Keratinocyte (primary cell): ENCODE measurements at places on chromosomes 5 and 9.

DNA sequence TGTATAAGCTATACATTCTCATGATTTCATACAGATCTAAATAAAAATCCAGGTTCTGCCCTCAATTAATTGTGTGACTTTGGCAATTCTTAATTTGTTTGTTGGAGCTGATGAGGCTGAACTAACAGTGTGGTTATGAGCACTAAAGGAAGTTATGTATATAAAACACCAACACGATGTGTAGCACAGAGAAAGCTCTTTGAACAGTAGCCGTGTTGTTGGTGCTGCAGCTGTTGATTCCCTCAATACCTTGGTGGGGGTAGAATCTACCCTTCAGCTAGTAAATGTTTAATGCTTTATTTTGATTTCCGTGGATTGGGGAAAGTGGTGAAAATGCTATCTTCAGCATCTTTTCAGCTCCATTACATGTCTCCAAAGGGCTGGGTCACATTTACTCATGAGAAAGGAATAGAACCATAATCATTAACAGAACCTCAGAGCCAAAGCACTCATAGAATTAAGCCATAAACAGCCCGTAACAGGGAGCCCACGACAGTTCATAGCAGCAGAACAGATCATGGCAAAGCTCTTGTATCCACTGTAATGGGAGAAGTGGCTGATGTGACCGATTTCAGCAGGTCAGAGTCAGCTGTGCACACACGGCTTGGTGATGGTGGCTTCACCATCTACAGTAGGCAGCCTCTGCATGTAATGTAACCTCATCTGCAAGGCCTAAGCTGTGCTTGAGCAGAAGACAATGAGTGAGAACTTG lies 332.7 kb downstream of the DIRAS2 start:
- DNase-seq: no peak

DNA sequence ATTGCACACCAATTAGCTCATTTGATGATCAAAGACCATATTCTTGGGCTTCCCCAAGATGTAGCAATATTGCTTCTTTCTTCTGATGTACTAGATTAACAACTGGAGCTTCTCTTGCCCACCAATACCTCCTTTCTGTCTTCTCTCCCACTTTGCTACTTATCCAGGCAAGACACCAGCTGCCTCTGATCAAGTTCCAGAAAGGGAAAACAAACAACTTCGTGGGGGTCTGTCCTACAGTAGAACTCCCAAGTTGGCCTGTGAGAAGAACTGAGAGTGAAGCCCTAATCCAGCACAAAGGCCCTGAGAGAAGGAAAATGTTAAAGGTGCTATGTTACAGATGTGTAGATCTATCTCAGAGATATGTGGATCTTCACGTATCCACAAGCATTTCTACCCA lies 44.9 kb downstream of the ADAMTS12 start:
- no peak for DNase-seq

GRCh38 chr5:62127098-62127736 lies 178.8 kb upstream of the KIF2A start:
- no peak for DNase-seq

DNA sequence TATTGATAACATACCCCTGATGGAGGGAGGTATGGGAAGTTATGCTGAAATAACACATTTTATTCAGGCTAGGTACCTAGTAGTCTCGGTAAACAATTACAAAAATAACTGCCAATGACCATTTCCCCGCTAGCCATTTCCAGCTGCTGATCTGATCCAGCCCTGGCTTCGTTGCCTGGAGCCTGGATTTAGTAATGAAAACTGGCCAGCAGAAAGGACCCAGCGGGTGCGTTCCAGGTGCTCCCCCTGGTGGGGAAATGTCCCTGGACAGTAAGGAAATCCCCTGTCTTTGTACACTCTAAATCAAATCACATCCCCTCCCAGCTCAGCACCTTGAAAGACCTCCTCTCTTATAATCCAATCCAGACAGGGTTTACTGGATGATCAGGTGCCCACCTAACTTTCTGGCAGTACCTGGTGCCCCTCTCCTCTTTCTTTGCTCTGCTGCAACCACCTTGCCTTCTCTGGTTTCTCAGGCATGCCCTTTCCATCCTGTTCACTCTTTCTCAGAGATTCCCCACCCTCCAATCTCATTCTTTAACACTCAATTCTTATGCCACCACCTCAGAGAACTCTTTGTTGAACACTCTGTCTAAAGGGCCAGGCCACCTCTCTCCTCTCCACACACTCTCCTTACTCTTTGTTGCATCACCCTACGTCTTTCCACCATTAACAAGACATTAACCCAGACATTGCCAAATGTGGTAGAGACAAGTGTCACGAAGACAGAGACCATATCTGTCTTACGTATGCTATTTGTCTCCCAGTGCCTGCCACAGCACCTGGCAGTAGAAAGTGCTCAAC lies 50.1 kb upstream of the SMAD5 start:
- DNase-seq: no peak

DNA sequence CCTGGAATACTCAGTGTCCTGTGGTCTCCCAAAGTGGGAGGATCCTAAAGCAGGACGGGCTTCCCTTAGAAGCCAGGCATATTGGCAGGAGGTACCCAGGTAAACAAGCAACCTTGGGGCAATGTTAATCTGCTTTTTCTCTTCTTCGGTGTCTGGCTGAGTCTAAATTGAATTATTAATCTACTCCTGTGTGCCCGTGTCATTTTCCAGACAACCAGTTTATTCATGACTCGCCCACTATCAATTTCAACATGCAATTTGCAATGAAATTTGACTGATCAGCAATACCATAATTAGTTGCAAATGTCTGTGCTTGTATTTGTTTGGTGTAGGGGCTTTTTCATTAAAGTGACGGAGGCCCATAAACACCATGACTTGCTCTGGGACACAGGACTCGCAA lies 32.9 kb upstream of the JADE2 start:
- DNase-seq: no peak

- DNase-seq: no peak
Measured at GRCh38 chr9:7103367-7103766, 345.6 kb downstream of the KDM4C start.

DNA sequence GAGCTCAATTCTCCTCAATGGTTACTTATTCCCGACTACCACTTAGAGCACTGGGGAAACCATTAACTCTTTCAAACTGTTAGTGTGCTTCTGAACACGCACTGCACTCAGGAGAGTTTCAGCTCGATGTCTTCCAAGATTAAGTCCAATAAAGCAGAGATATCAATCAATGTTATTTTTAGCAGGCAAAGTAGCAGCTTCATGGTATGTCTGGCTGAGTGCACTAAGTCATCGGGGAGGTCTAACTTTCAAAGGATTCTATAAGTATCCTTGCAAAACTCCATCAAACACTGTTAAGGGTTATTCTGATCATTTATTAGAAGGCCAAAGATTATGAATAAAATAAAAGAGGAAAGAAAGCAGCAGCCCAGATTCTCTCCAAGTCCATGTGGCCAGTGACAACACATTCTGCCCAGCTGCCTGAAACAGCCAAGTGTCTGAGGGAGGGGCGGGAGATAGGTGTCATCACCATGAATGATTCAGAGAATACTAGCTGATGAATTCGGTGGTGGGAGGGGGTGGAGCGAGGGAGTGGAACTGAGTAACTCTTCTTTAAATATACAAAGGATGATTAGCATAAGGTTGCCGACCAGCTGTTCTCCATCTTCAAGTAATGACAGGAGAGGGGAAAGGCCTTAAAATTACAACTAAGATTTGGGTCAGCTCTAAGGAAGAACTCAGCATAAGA lies 21.3 kb downstream of the NREP start:
- no peak for DNase-seq

GRCh38 chr5:107873877-107874276 lies 203.1 kb upstream of the EFNA5 start:
- DNase-seq: no peak

GRCh38 chr5:111748304-111748763 lies 8.7 kb downstream of the NREP start:
- DNase-seq: no peak

DNA sequence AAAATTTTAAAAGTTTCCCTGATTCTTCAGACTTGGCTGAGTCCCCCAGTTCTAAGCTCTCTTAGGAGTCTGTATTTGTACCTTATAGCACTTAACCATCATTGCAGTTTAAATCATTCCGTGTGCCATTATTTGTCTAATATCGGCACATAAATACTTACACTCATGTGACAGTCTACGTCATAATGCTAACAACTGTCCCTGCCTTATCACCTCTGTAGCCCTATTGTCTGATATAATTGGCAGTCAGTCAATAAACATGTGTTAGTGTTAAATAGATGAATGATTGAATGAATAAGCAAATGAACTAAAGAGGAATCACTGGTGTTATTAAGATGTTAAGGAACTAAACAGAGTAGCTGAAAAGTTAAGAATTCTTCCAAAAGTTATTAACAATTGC lies 287.8 kb downstream of the EBF1 start:
- DNase-seq: no peak

- DNase-seq: peak; percentile 40
Measured at GRCh38 chr9:70954126-70954525, 167.3 kb downstream of the TRPM3 start.

- DNase-seq: no peak
Measured at GRCh38 chr9:19875291-19875920, 86.6 kb upstream of the SLC24A2 start.

GRCh38 chr9:15211160-15211814 lies 95.7 kb downstream of the TTC39B start:
- peak; percentile 26 for DNase-seq

GRCh38 chr5:121762426-121762825 lies 89.3 kb upstream of the FTMT start:
- no peak for DNase-seq

DNA sequence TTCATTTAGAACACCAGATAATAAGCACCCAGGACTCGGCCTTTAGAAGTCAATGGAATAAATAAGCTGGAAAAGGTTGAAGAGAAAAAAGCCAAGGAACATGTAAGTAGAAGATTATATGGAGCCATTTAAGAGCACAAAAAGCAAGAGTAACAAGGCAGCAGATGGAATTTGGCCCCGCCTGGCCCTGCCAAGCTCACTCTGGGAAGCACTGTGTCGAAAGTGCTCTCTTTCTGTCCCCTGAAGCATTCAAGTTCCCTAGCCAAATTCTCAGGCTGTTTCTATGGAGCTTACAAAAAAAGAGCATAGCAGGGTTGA lies 73.0 kb upstream of the GPR151 start:
- no peak for DNase-seq

DNA sequence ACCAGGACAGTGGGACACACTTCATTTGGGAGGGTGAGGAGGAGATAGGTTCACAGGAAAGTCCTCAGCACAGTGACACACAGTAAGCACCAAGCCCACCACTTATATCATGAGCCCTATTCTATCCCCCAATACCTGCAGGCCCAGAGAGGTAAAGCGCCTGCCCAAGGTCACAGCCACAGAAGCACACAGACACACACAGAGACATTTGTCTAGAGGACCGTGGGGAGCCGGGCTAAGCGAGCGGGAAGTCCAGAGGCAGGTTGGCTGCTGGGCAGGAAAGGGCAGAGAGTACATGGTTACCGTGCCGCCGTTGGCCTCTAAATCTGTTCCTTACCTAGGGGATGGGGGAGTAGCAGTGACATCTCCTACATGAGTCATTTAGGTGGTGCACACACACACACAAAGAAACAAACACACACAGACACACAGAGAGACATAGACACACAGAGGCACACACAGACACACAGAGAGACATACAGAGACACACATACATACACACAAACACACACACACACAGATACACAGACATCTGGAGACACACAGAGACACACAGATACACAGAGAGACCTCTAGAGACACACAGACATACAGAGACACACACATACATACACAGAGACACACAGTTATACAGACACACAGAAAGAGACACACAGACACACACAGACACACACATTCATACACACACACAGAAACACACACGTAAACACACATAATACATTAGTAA lies 15.9 kb upstream of the DUSP1 start:
- no peak for DNase-seq

GRCh38 chr5:130102375-130102774 lies 198.1 kb downstream of the CHSY3 start:
- no peak for DNase-seq

- no peak for DNase-seq
Measured at GRCh38 chr5:33816791-33817190, 75.0 kb downstream of the ADAMTS12 start.

GRCh38 chr9:128913048-128913900 lies 7.5 kb upstream of the PHYHD1 start:
- no peak for DNase-seq

- peak; percentile 15 for DNase-seq
Measured at GRCh38 chr9:121529237-121529987, 29.8 kb upstream of the GGTA1 start.

GRCh38 chr9:78103971-78104433 lies 72.4 kb upstream of the GNAQ start:
- no peak for DNase-seq

- no peak for DNase-seq
Measured at GRCh38 chr9:79651251-79651795, 79.6 kb downstream of the TLE4 start.

GRCh38 chr5:147731431-147732290 lies 50.9 kb downstream of the JAKMIP2 start:
- no peak for DNase-seq

- DNase-seq: no peak
Measured at GRCh38 chr5:173851595-173852243, 36.4 kb upstream of the CPEB4 start.

GRCh38 chr9:132637351-132637750 lies 32.4 kb downstream of the DDX31 start:
- DNase-seq: no peak

- DNase-seq: no peak
Measured at GRCh38 chr5:157581901-157582300, 6.3 kb upstream of the ADAM19 start.

DNA sequence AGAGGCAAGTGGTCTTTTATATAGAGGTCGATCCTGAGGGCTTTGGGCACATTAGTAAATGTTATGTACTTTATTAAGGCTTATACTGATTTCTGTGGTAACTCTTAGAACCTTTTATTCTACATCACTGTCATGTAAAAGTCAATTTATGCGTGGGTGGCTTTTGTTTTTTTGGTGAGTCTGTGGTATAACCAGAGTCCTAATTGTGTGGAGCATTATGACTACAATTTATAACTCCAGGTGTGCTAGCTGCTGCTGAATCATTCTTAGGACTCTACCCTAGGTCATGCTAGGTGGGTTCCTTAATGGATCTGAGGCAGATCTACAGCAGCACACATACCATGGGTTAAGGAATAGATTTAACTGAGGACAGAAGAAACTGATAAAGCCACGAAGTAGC lies 33.9 kb upstream of the KCNN2 start:
- DNase-seq: no peak

DNA sequence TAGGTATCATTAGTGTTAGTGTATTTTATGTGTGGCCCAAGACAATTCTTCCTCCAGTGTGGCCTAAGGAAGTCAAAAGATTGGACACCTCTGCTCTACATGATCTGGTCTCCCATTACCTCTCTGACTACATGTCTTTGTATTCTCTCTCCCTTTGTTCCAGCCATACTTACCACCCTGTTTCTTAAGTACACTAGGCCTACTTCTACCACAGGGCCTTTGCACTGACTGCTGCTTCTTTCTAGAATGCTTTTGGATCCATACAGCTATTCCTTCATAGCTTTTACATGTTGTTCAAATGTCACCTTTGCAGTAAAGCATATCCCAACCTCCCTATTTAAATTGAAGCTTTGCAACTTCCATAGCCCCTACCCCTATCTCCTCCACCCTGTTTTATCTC lies 5.4 kb downstream of the XRCC4 start:
- DNase-seq: no peak
